Stomach (tissue), 19 donors: ENCODE measurements at places on chromosomes 2 and 18. TPM values are rescaled to one million over a fixed set of nuclear protein-coding genes. Genes with fewer than 3 reads are reported as not detected.

DNA sequence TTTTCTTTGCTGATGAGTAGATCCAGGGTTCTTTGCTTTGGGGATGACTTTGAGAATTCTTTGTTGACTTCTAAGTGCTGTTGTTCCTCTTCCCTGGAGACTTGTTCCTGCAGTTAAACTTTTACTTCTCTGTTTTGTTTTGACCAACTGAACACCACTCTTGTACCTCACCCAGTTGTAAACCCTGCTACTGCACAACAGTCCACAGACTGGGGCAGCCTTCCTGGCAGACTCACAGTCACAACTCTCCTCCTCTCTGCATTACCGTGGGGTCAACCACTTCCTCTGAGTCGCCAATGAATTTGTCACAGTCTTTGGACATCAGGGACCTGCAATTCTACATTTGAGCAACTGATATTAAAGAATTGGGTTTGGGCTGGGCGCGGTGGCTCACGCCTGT lies 3.8 kb upstream of the SLC8A1 start:
- DNase-seq = no peak

The CROCC2 gene
- polyA plus RNA-seq = 0.03 TPM

- DNase-seq = no peak
These were observed 19.9 kb downstream of the MBOAT2 start for GRCh38 chr2:8983571-8983970.

DNA sequence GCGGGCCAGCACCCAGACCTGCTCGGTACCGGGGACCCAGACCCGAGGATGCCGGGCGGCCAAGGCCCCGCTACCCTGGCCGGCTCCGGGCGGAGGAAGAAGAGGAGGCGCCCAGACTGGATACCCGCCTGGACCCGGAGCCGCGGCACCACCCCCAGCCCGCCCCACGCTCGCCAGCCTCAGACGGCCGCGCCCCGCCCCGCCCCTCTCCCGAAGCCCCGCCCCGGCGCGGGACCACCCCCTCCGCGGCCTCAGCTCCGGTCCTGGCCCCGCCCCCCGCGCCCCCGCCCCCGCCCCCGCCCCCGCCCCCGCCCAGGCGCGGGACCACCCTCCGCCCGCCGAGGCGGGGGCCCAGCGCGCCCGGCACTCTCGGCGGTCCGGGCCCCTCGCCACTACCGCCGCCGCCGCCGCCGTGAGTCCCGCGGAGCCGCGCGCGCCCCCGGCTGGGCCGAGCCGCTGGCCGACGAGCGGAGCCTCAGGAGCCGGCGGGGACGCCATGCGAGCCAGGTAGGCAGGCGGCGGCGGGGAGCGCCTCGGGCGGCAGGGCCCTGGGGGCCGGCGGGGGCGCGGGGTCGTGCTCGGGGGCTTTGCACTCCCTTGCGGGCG lies at the start of gene SH3BP4:
Gene SH3BP4 (plus strand): TSS at position 354 of the 606 bp plus-strand sequence. CDS start 82,986 bp downstream, outside the sequence.
- peak; percentile 88 for DNase-seq

The NDC80 gene
- 7.3 TPM for polyA plus RNA-seq

DNA sequence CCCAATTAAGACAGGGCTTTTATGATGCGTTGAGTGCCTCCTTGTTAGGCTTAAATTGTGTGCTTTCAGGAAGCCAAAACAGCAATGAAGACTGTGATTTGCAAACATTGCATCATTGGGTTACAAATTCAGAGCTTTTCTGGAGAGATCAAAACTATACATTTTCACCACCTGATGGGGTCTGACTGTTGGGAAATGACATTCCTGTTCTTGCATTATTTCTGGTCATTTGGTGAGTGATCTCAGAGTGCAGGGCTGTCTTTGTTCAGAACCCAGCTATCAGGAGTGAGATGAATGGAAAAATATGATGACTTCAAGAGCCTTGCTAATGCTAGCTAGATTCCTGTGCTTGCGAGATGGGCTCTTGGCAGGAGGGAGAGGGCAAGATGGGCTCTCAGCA lies 39.1 kb downstream of the SH3RF3 start:
- no peak for DNase-seq

DNA sequence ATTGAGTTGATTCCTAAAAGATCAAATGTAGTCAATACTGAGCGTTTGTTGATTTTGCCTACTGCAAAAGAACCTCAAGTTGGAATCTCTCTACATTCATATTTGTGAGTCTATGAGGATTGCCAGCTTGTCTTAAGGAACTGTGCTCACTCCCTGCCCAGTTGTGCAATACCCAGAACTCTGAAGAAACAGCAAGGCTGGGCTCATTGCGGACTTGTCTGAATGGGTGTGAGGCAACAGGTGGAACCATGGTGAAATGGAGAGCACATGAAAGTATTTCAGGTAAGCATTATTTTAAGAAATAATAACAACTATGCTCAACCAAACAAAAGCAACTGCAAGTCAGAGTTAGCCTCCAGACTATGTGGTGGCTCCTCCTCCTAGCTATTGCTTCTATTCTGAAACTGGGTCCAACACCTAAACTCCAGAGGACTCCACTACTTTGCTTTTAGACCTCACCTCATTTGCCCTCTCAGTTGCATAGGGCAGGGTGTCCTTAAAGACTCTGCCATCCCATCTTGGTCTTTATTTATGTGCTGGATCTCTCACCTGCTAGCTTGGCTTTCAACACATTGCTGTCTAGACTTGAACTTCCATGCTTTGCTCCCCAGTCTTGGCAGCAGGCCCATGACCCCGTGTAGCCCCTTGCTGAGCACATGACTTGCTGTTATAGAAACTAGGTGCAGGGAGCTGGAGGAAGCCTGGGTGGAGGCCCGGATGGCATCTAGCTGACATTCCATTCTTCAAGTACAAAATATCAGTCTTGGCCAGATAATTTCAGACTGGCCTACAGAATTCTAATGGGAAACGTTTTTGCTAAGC lies 94.8 kb upstream of the ARL5A start:
- DNase-seq = peak; percentile 64

DNA sequence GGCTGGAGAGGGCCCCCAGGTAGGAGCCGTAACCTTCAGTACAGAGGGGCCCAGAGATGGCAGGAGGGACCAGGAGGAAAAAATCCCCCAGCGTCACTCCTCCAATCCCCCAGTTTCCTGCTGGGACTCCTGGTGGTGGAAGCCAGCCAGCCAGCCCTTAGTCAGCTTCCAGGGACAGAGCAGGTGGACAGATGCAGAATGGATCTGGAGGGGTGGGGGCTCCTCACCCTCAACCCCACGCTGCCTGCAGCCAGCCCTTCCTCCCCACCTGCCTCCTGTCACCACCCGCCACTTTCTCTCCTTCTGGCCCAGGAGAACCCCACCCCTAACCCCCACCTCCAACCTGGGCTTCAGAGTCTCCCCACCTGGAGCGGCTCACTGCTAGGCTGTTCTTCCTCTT lies 21.1 kb downstream of the EMX1 start:
- no peak for DNase-seq

GRCh38 chr18:25244924-25245698 lies 106.9 kb downstream of the ZNF521 start:
- DNase-seq = no peak

DNA sequence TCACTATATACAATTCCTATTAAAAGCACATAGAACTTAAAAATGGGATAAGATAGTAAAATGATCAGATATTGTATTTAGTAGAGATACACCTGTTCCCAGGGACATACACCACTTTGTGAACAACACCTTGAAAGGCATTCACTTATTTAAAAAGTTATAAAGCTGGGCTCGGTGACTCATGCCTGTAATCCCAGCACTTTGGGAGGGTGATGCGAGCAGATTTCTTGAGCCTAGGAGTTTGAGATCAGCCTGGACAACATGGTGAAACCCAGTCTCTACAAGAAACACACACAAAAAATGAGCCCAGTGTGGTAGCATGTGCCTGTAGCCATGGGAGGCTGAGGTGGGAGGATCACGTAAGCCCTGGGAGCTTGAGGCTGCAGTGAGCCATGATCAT lies 90.9 kb downstream of the RAPGEF4 start:
- DNase-seq = no peak

- DNase-seq = no peak
These were observed 259.0 kb downstream of the AFF3 start for GRCh38 chr2:99883358-99883757.

GRCh38 chr2:59824314-59824713 lies 729.1 kb downstream of the BCL11A start:
- DNase-seq = peak; percentile 12

DNA sequence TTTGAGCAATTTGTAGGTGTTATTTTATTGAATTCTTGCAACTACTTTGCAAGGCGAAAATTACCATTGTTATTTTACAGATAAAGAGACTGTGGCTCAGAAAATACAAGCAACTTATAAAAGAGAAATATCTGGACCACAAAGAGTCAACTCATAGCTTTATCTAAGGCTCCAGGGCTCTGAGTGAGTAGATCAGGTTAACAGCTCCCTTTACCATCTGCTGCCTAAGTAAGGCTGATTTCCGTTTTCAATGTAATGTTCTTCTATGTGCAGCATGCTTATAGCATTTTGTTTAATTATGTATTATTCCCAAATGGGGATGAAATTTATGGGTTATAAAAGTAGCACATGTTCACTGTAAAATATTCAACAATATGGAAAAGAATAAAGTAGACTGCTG lies 299.1 kb upstream of the TNP1 start:
- DNase-seq = no peak

The ZNF804A gene
- polyA plus RNA-seq = 0.03 TPM

The SFTPB gene
- 10.8 TPM for polyA plus RNA-seq

The FAM228A gene
- polyA plus RNA-seq = 2.3 TPM

GRCh38 chr2:82013641-82014040 lies 1709.1 kb upstream of the LRRTM1 start:
- no peak for DNase-seq

DNA sequence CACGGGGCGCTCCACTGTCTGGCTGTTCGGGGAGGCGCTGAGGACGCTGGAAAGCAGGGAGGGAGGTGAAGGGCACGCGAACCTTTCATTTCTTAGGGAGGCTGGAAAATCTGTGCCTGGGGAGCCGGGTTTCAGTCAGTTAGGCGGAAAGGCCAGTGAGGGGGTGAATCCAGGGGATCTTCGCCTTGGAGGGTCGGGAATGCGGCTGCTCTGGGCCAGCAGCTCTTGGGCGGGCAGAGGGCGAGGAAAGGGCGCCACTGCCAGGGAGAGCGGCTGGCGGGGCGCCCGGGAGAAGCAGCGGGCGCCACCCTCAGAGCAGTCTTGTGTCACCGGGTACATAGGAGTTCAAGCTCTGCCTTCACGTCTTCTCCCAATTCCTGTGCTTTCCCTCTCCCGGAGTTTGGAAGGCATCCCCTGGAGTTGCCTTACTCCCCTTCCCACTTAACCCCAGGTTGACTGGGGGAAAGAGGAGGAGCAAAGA lies 1.4 kb downstream of the CCDC85A start:
- no peak for DNase-seq

The TMEFF2 gene
- 0.23 TPM for polyA plus RNA-seq

- DNase-seq = peak; percentile 85
These were observed 47.0 kb downstream of the IWS1 start for GRCh38 chr2:127479219-127479825.

- no peak for DNase-seq
These were observed 684.0 kb upstream of the ZEB2 start for GRCh38 chr2:145203891-145204290.

DNA sequence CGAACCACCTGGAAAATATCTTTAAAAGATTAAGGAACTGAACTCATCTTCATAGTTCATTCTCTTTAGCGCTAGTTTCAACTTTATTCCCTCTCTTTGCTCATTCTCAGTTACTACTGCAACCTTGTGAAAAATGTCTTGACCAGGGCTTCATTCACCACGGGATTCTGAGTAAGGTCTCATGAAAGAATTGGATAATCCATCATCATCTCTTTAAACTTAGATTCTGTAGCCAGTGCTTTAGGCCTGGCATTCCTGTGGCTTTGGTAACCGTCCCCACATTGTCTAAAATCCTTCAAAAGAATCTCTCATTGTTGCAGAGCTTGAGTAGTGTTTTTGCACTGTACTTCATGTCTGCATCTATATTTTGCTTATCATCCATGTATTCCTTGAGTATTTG lies 229.5 kb downstream of the ETAA1 start:
- DNase-seq = no peak

DNA sequence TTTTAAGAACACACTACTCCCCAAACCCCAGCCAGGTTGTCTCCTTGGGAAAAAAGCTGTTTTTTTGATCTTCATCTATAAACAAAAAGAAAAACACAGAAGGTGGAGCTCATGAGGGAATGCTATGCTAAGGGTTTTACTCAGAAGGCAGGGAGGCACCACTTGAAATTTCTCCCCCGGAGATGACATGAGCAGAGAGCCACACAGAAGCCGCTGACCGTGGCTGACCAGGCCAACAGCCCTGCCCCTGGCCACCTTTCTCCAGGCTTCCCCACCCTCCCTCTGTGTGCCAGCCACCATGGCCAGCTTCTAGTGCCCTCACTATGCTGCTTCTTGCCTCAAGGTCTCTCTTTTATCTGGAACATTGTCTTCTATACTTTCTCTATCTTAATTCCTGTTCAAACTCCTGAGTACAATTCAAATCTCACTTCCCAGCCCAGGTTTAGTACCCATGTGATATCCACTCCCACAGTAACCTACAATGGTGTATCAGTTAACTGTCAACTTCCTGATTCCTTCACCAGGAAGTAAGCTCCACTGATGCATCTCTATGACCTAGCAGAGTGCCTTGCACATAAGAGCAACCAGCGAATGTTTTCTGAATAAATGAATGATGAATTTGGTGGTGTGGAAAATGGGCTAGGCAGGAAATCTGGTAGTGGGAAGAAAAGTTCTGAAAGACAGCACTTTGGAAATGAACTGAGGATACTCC lies 15.3 kb downstream of the LAPTM4A start:
- no peak for DNase-seq

DNA sequence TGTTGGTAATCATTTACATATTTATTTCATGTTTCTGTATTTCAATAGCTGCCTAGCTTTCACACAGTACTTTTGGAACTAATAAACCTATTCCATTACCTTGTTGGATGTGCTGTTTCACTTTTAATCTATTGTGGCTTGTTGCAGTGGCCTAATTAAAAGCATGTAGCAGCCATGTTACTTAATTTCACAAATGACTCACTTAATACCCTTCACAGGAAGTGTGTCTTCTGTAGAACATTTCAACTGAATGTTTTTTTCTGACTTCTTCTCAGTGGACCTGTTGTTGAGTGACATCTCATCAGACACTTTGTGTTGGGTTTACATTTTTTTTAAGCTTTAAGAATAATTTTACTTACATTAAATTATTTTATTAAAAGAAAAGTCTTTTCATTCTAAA lies 260.5 kb upstream of the THUMPD2 start:
- DNase-seq = no peak

GRCh38 chr2:39390216-39390615 lies 46.9 kb downstream of the MAP4K3 start:
- DNase-seq = no peak

- no peak for DNase-seq
These were observed 148.3 kb downstream of the KLHL29 start for GRCh38 chr2:23533338-23533695.

GRCh38 chr2:367246-367645 lies 79.4 kb upstream of the ALKAL2 start:
- no peak for DNase-seq

The FHOD3 gene
- polyA plus RNA-seq = 4.4 TPM

DNA sequence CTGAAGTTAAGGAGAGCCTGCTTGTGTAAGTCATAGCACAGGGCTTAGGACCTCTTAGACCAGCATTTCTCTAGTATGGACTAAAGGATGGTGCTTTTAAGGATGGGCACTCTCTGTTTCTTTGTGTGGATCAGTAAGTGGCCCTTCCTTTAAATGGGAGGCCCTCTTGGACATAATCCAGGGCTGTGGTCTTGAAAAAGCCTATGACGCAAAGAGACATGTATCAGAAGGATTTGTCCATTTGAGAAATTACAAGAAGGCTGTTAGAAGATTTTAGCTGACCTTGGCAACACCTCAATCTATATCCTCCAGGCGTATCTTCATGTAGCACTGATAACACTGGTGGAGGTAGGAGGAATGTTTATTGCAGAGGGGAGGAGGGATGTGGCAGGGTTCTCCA lies 79.2 kb downstream of the PRPF40A start:
- DNase-seq = no peak

- no peak for DNase-seq
These were observed 44.7 kb downstream of the CAVIN2 start for GRCh38 chr2:191802180-191802579.

The RRM2 gene
- 6.1 TPM for polyA plus RNA-seq
